ENCODE measurements at places on chromosomes 4 and X. TPM values are rescaled to one million over a fixed set of nuclear protein-coding genes. Genes with fewer than 3 reads are reported as not detected.

GRCh38 chrX:134679644-134680043 lies 21.4 kb upstream of the PLAC1 start:
- no peaks in the 10 kb centered on the region for H3K36me3 ChIP-seq
- peaks cover 2% of the 10 kb centered on the region for H3K27me3 ChIP-seq
- no peak overlapping the region for H3K4me3 ChIP-seq

GRCh38 chr4:98680806-98681205 lies 22.4 kb upstream of the TSPAN5 start:
- no peaks in the 10 kb centered on the region for H3K27me3 ChIP-seq
- H3K4me1 ChIP-seq, result peaks cover 12% of the 10 kb centered on the region
- H3K4me3 ChIP-seq, result no peak overlapping the region
- H3K27ac ChIP-seq, result no peak overlapping the region
- H3K36me3 ChIP-seq, result no peaks in the 10 kb centered on the region

DNA sequence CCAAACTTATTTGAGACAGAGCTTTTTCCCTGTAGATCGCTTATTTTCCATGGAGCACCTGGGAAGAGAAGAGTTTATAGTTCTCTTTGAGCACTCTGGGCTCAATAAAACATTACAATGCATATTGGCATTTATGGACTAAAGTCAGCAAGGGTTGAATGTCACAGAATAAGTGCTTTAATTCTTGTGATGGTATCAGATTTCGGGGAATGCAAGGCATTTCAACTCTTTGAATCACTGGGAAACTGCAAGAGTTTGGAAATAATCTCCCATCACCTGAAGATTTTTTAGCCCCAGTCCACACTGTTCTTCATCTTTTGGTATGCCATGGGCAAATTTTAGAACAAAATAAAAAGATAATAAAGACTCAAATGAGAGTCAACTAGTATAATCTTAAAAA lies 111.5 kb upstream of the WDFY3 start:
- H3K27me3 ChIP-seq, result no peaks in the 10 kb centered on the region
- no peak overlapping the region for H3K4me3 ChIP-seq
- 0 out of 2 replicates have a peak, but pooled peaks cover 4% of the 10 kb centered on the region for H3K36me3 ChIP-seq
- peaks cover 2% of the 10 kb centered on the region for H3K4me1 ChIP-seq

The CCSER1 gene
- 1.1 TPM for total RNA-seq

The NPY2R gene
- 0.34 TPM for total RNA-seq

The P2RY10 gene
- total RNA-seq, result not detected

All from WTC11 (cell line).